ENCODE measurements at places on chromosomes 3 and 15. TPM values are rescaled to one million over a fixed set of nuclear protein-coding genes. Genes with fewer than 3 reads are reported as not detected.

- DNase-seq, result no peak
Measured at GRCh38 chr3:185928496-185928895, 9.3 kb downstream of the TRA2B start.

GRCh38 chr3:47536967-47537366 is 23.5 kb upstream of the ELP6 start:
- no peak for DNase-seq

DNA sequence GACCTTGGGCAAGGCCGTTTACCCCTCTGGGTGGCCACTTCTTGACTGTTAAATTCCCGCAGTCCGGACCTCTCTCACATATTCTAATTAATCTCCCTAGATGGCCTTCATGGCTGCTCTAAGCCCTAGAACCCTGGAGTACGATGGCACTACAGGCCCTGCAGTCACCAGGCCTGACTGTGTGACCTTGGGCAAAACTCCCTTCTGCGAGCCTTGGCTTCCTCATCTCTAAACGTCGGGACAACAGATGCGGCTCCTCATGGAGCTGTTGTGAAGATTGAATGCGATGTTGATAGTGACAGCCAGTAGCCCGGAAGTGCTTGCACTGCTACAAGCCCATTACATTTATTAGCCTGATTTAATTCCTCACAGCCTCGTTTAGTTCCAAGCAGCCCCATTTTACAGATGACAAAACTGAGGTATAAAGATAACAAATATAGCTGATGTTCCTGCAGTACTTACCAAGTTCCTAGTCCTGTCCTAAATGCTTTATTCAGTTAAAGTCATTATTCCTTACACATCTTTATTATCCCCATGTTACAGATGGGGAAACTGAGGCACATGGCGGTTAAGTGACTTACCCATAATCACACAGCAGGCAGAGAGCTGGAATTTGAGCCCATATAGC is 10.3 kb downstream of the EPHB3 start:
- no peak for DNase-seq

- DNase-seq, result no peak
Measured at GRCh38 chr3:182136008-182136910, 424.5 kb downstream of the SOX2 start.

GRCh38 chr15:83199288-83199687 is 8.3 kb downstream of the HDGFL3 start:
- DNase-seq, result no peak

Gene TFRC
- total RNA-seq, result 168 TPM

All from activated naive CD8-positive, alpha-beta T cell treated with anti-CD3 and anti-CD28 coated beads, Interleukin-2, amount 10 ng/mL, durations not matched to agents 7 days and 5 days (primary cell).